ENCODE measurements at places on chromosomes 5 and 9. TPM values are rescaled to one million over a fixed set of nuclear protein-coding genes. Genes with fewer than 3 reads are reported as not detected.

Gene FOXD4L6
- 0.09 TPM for total RNA-seq

Gene OR13C3
- not detected for total RNA-seq

Gene SLC2A6
- total RNA-seq: 12.9 TPM

Gene CCDC192
- not detected for total RNA-seq

Gene UNC13B
- 14.9 TPM for total RNA-seq

Gene PCDHB9
- 0.09 TPM for total RNA-seq

Gene IFNA2
- not detected for total RNA-seq

Measured in smooth muscle cell of bladder (primary cell).